Fibroblast of skin of scalp (primary cell): ENCODE measurements at places on chromosomes 5 and 9.

- DNase-seq = peak; percentile 29
These were observed at the start of gene HRH2 for GRCh38 chr5:175657593-175658271. Gene HRH2 (plus strand): TSS chr5:175658071. CDS start chr5:175683234, 25,163 bp downstream.

DNA sequence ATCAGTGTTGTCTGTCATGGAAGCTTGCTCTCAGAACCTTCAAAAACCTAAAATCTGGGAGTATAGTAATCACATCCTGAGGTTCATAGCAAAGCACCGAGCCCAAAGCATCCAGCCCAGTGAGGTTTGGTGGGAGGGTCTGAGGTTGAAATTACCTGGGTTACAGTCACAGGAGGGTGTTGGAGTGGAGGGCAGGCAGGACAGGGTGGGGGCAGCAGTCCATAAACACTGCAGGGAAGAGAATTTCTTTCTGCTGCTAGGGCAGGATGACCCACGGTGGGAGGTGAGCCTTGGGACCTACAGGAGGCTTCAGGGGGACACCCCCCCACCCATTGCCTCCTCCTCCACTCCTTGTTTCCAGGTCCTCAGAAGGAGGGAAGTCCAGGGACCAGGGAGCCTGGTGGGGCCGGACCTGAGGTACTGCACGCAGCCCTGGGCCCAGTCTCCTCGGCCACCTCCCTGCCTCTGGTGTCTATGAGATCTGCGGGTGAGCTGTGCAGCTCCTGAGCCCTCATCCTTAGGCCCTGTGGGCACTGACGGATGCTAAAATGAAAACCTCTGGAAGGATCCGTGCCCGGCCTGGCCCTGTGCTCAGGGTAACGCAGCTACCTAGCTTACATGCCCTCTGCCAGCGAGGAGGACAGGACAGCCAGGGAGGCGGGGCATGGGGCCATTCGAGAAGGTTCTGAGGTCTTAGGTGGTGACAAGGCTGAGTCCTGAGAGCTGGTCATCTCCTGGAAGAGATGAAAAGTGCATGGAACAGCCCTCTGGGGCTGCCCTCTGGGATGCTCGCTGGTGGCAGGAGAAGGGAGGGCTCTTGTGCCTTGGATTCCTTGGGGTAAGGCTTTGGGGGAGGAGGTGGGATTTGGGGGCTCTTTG, 1.8 kb upstream of the ADCY2 start:
- DNase-seq = no peak

GRCh38 chr5:134521841-134522240, 3.6 kb upstream of the JADE2 start:
- DNase-seq = no peak

DNA sequence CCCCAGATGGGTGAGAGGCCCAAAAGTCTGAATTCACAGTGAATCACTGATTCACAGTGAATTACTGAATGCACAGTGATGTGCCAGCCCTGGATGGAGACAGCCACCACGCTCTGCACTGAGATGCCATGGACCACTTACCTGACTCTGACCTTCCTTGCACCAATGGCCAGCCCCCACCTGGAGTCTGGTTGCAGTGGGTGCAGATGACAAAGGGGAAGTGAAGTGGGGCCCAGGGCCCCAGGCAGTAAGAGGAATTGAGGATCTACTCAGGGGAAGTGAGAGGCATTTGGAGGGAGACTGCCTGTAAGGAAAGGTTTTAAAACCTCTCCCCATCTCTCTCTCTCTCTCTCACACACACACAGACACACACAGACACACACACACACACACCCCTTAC, 412.1 kb downstream of the CYLC2 start:
- DNase-seq = no peak

- DNase-seq = peak; percentile 91
These were observed at the start of gene CHSY3 for GRCh38 chr5:129904102-129904666. Gene CHSY3 (plus strand): TSS chr5:129904465.

DNA sequence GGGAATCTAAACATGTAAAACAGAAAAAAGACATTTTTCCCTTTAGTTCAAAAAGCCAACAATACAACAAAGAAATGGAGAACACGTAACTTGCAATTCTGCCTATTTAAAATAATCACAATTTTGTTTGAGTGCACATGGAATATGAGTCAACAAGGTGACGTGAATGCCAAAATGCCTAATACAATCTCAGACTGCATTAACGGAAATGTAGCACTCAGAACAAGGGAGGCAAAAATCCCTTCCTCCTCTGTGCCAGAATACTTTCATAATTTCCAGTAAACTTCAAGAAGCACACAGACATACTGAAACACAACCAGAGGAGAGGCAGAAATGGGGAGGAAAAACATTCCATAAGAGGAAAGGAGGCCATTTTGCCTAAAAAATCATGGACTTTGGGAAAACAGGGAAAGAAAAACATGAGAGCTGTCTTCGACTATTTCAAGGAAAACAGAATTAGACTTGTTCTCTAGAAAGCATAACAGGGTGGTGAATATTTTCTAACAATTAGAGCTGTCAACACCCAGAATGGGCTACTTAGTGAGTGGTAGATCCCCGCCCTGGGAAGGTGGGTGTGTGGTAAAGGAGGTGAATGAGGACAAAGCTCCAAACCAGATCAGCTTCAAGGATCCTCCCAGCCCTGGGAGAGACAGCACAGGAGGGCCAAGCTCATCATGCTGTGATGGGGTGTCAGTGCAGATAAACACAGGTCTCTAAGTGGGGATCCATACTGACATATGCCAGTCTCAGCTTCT, 48.2 kb downstream of the ABCA1 start:
- peak; percentile 12 for DNase-seq

- DNase-seq = no peak
These were observed 10.4 kb downstream of the CDK5RAP2 start for GRCh38 chr9:120569556-120569955.

DNA sequence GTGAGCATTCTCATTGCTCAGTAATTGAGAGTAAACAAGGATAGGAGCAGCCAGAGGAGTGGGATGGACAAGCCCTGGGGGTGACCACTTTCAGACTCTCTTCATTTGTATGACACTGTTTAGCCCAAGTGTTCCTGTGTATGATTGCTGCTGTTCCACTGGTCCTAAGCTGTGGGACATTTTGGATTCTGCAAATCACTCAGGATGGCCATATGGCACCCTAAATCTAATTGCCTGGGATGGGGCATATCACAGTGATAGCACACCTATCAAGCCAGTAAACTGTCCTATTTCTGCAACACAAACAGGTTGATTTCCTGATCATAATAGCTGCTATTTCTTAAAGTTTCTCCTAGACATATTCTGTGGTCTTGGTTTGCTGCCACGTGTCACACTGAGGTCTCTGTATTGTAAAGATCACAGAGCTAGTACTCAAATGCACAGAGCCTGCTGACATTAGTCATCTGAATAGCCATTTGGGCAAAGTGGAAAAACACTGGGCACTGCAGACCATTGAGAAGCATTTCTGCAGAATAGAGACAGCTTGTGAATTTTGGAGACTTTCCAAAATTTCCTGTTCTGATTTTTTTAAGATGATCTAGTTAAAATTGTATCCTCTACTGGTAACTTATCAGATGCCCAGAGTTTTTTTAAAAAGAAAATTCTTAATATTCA, 320.2 kb downstream of the RFX3 start:
- DNase-seq = no peak

DNA sequence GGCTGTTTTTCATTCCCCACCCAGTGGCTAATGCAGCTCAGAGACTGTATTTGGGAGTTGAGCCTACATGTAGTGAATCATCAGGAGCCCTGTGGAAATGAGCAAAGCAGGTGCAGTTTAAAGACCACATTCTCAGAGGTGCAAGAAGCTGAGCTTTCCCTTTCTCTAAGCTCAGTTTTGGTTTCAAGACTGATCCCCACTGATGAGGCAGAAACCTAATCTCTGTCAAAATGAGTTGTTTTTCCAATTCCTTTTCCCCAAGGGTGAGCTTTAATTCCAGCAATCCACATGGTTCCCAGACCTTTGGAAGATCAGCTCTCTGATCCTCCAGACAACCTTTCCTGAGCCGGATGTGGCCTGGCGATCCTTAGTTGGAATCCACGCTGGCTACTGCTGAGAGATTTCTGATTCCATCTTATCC, 420.5 kb downstream of the EBF1 start:
- DNase-seq = no peak

- DNase-seq = no peak
These were observed 104.7 kb upstream of the ISL1 start for GRCh38 chr5:51278539-51278938.

- DNase-seq = peak; percentile 37
These were observed 24.8 kb upstream of the OTP start for GRCh38 chr5:77663090-77663863.

DNA sequence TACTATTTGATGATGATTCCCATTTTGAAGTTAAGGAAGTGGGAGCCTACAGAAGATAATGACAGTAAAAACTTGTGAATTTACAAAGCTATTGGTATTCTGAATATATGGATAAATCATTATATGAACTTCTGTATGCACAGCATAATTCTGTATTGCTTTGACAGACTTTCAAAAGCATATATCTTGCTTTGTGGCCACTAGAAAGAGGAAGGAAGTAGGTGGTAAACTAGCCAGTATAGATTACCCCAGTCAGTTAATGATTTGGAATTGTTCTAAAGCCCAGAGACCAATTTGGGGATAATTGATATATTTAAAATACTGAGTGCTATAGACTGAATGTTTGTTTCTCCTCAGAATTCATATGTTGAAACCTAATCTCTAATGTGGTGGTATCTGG, 53.0 kb downstream of the NR2F1 start:
- DNase-seq = no peak

GRCh38 chr5:36305571-36306326, 4.0 kb upstream of the RANBP3L start:
- peak; percentile 55 for DNase-seq
